ENCODE measurements at places on chromosomes 5 and 9. TPM values are rescaled to one million over a fixed set of nuclear protein-coding genes. Genes with fewer than 3 reads are reported as not detected.

The PCDHGA2 gene
- 0.20 TPM for total RNA-seq

DNA sequence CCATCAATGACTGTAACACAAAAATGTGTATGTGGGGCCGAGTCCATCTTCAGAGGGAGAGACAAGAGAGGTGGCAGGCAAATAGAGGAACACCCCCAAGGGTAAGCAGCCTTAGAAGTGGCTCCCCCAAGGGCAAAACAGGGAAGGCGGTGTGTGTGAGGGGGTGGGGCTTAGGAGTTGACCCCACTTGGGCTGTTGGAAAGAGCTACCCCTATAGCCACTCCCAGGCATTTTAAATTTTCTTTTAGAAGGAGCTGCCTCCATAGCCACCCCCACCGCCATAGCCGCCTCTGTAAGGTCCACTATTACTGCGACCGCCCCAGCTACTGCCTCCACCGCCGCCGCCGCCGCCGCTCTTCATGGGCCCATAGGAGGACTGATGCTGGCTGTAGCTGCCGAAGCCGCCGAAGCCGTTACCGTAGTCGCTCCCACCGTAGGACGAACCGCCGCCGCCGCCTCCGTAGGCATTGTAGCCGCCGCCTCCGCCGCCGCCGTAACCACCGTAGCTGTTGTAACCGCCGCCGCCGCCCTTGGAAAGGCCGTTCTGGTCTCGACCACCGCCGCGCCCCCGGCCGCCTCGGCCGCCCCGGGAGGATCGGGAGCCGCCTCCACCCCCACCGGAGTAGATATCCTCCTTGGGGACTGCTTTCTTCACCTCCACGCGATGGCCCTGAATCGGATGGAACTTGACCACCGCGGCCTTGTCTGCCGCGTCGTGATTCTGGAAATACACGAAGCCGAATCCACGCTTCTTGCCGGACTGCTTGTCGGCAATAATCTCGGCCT is 1.1 kb downstream of the HNRNPA0 start:
- peak; percentile 39 for DNase-seq

DNA sequence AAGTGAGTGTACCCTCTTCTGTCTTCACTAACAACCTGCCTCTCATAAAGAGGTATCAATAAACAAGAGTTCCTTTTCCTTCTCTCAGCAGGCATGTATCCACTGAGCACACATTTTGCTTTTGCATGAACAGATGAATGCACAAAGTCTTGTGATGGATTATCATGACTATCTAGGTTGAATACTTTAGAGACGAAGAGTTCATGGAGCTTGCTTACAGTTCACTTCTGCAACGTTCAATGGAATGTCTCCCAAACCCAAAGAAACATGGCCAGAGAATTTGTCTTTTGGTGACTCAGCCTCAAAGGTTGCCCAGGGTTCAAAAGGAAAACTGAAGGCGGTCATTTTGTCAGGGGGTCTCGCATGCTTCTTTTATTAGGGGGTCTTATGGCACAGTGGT is 55.4 kb downstream of the BRINP1 start:
- DNase-seq: no peak

GRCh38 chr5:154520861-154521453 is 42.9 kb upstream of the HAND1 start:
- peak; percentile 78 for DNase-seq

The SLC6A19 gene
- total RNA-seq: 0.29 TPM

DNA sequence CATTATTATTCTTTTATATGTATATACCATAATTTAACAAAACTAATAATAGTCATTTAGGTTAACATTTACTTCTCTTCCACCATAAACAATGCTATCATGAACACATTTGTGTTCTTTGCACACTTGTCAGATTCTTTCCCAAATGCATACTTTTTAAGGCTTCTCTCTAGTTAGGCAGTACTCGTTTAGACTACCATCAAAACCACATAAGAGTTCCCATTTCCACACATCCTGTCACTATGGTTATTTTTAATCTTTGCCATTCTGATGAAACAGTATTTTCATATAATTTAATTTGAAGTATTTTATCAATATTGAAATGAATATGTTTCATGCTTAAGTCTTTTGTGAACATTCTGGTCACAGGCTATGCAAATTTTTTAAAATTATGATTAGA is 15.1 kb downstream of the DROSHA start:
- no peak for DNase-seq

The INPP5E gene
- 18.6 TPM for total RNA-seq

DNA sequence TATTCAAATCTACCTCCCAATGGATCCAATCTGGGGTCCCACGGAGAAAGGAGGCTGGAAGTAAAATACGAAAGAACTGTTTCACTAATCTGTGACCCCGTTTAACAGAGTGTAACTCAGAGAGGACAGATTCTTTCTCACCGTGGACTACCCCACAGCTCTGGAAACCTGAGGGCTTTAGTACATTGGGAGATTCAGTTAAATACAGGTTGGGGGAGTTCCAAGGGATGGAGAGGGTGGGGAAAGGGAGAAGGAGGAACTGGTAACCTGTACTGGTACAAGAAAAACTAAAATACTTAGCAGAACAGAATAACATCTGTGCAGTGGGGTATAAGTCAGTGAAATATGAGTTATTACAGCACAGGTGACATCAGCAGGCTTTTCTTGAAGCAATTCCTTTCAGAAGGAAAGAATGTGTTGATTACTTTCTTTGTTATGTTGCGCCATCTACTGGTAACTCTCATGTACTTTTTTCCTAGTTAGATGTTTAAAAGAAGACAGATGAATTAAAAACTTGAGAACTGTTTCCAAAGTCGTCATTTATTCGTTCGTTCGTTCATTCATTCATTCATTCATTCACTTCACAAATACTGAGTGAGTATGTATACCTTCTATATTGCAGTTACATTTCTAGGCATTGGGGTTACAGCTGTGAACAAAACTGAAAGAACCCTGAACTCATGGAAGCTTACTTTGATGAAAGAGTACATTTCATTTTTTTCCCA is 30.0 kb upstream of the STOM start:
- DNase-seq: no peak

The LECT2 gene
- total RNA-seq: 0.70 TPM

- no peak for DNase-seq
These were observed 90.1 kb downstream of the STARD4 start for GRCh38 chr5:111422245-111422644.

- DNase-seq: no peak
These were observed 235.4 kb downstream of the CACNA1B start for GRCh38 chr9:138112791-138113600.

DNA sequence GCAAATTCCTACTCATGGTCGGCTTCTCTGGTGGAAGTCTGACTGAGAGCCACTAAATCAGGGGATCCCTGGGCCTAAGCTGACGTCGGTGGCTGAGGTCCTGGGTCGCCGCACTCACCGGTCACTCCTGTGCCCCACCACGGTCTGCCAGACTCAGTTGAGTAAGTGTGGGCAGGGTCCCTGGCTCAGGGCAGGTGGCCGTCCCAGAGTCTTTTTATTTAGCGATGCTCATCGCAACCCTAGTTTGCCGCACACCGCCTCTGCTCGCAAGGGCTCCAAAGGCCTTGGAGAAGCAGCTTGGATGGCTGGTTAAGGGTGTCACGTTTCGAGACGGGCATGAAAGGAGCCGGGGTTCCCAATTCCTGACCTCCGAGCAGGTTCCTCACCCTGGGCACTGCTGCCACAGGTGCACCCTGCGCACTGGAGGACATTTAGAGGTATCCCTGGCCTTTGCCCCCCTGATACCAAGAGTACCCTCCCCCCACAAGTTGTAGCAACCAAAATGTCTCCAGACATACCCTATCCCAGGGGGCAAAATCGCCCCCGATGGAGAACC is 59.9 kb downstream of the NSUN2 start:
- no peak for DNase-seq

- no peak for DNase-seq
These were observed 106.2 kb upstream of the TXNDC8 start for GRCh38 chr9:110443866-110444220.

DNA sequence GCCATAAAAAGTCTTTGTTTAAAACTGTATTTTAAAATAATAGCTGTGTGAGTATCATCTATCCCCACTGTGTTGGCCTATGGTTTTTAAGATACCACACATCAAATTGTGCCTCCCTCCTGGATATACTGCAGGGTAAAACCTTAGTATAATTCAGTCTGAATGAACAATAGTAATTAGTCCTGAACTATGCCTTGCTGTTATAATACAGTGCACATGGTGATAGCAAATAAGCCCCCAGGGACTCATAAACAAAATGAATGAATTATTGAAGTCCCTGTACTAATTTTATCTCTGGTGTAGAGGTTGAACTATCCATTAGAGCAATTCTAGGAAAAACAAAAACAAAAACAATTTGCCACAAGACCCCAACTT is 142.7 kb upstream of the ADAMTSL1 start:
- DNase-seq: no peak

DNA sequence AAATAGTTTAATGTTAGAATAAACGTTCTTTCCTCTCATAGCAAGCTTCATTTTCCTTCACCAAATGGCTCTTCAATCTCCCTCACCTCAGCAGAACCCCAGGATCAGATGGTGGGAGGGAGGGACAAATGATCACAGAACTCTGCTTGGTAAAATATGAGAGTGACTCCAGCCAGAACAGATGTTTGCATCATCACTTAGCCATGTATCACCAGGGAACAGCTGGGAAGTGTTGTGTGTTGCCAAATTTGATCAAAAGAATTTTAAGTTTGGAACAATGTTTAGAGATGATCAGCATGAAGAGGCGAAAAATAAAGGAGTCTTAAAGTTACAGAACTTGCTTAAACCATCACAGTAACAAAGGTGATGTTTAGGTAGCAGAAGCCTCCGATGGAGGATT is 115.7 kb downstream of the FRMD3 start:
- DNase-seq: no peak

DNA sequence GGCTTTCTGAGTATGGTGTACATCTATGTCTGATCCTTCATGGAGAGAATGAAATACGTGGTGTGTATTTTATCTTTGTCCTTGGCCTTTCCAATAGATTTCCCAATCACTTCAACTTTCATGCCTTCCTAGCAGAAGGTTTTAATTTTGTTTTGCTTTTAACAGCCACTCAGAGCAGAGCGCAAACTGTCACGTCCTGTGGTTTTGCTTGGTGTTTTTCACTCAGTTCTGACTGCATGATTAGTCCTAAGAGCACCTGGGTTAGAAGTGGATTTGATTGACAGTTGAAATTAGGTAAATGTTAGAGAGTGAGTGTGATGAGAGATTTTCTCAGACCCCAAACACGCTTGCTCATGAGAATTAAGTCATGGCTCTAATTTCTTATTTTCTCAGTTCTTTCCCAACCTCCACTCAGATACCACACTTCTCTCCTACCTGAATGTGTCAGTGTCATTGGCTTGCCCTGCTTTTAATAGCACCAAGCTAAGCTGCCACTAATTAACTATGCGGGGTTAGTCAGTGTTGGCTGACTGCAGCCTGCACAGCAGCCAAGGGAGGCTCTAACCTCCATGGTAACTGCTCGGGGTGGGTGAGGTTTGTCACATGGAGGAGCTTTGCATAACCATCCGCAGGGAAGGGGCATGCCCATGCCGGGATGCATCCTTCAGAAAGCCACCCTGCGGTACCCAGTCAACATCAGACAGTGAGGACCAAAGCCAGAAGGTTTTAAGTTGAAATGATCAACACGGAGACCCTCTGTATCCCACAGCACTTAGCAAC is 173.4 kb downstream of the NR3C1 start:
- DNase-seq: no peak

GRCh38 chr9:110081395-110081794 is 126.6 kb downstream of the C9orf152 start:
- DNase-seq: no peak
